Tongue (tissue), 3 donors: ENCODE measurements at places on chromosomes 3 and 15. TPM values are rescaled to one million over a fixed set of nuclear protein-coding genes. Genes with fewer than 3 reads are reported as not detected.

CIDEC gene
- not detected for total RNA-seq

SMAD3 gene
- total RNA-seq: 37.8 TPM

- DNase-seq: peak; percentile 20
Measured at GRCh38 chr3:50487181-50487580, 16.3 kb downstream of the CACNA2D2 start.

TRH gene
- total RNA-seq: 0.62 TPM

IQCF5 gene
- not detected for total RNA-seq

DNA sequence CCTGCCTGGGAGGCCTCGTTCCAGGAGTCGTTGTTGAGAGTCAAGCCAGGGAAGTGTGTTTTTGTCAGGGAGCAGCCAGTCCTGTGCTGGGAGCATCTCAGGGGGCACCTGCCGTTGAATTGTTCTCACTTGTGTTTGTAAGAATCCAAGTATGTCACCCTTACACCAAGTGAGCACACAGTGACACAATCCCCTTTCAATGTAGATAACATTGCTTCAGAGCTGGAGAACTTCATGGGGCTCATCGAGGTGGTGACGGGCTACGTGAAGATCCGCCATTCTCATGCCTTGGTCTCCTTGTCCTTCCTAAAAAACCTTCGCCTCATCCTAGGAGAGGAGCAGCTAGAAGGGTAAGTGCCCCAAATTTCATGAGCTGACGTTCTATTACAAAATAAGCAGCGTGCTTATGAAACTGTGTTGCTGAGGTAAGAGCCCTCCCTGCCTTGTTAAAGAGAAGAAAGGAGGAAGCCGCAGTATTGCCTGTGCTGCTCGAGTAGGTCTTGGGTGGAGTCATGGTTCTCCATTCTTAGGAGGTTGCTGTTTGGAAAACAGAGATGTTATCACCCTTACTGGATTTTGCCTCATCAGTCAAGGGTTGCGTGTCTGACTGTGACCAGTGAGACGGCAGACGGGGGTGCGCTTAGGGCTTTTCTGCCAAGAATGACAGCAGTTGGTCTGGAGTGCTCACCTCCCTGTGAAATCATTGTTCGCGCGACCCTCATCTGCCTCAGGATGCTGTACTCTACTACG lies 108.1 kb downstream of the PGPEP1L start:
- DNase-seq: no peak

- no peak for DNase-seq
Measured at GRCh38 chr3:17602126-17602525, 140.3 kb downstream of the TBC1D5 start.

- DNase-seq: peak; percentile 81
Measured at GRCh38 chr3:37456270-37456708, 281.9 kb upstream of the LRRFIP2 start.

DNA sequence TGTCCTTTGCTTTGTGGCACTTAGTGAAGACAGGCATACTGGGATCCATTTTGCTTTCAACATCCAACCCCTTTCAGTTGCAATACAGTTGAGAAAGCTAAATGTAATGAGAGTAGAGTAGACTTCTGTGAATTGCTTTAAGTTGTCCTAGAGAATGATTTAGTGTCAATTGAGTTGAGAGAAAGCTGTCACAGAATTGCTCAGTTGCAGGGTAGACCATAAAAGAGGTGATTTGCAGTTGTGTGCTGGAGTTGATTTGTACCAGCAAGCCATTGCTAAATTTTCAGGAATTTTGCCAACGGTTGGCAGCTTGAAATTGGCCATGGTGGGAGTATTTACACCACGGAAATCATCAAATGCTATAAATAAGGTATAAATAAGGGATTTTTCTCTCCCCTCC lies 2.2 kb downstream of the ABHD5 start:
- no peak for DNase-seq

DNA sequence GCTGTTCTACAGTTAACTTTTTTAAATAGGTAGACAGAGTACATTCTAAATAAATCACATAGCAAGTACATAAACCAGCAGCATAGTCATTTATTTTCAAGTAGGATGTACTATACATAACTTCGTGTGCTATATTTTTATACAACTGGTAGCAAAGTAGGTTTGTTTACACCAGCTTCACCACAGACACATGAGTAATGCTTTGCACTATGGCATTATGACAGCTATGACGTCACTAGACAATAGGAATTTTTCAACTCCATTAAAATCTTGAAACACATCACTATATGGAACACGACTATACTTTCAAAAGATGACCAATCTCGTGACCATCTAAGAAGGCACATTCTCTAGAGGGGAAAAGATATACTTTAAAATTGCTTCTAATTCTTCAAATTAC lies 3.5 kb downstream of the TEX55 start:
- no peak for DNase-seq

GRCh38 chr3:64502284-64502683 lies 185.5 kb downstream of the ADAMTS9 start:
- DNase-seq: no peak

ATP13A4 gene
- total RNA-seq: 32.7 TPM

GRCh38 chr15:30928076-30928475 lies 24.4 kb downstream of the FAN1 start:
- DNase-seq: no peak

DNA sequence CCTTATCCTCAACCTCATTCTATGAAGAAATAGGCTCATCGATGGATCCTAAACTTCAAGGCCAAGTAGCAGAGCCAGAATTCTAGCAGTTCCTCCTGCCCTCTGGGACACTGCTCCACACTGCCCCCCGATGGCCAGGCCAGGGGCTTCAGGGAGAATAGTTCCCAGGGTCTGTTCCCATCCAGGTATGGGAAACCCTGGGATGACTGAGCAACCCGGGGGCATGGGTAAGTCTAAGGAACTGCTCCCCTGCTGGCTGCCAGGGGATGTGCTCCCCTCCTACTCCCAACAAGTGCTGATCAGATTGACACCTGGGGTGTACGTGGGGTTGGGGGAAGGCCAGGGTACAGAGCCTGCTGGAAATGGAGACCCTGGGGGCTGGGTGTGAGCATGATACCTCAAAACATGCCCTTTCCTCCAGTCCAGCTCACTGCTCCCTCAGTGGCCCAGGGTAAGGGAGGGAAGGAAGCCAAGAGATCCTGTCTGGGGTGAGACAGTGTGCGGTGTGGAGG lies 7.6 kb downstream of the ULK3 start:
- peak; percentile 38 for DNase-seq

- peak; percentile 57 for DNase-seq
Measured at GRCh38 chr15:64209680-64210334, 47.0 kb upstream of the PPIB start.

GRCh38 chr3:30676424-30677346 lies 70.3 kb downstream of the TGFBR2 start:
- DNase-seq: no peak

- DNase-seq: no peak
Measured at GRCh38 chr3:31828007-31828406, 153.1 kb downstream of the OSBPL10 start.

IGF2BP2 gene
- 41.4 TPM for total RNA-seq

DNA sequence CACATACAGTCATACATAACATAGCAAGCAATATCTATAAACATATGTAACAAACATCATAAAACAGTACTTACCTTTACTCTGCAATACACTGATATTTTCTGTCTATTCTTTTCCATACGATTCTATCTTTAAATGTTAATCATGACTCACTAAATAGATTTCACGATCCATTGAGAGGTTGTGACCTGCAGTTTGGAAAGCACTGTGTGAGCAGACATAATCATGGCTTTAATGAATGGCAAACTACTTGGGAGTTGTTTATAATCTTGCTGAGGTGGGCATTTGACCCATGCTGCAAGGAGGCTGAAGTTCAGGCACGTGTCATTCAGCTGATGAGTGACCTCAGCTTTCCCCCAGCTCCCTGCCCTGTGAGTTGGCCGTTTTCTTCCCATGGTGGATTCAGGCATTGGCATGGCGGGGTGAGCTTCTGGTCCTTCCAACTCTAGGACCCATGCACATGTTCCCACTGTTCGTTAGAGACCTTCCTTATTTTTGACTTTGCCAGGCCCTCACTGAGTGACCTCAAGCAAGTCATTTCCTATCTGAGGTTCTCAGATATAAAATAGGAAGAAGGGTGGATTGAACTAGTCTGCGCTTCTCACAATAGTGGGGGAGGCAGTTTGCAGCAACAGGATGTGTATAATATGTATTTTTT lies 41.7 kb downstream of the PAQR5 start:
- DNase-seq: no peak

WDR93 gene
- not detected for total RNA-seq

- no peak for DNase-seq
Measured at GRCh38 chr3:140205598-140205997, 270.6 kb downstream of the CLSTN2 start.

GNAI2 gene
- 120 TPM for total RNA-seq

C3orf20 gene
- not detected for total RNA-seq

- peak; percentile 32 for DNase-seq
Measured at GRCh38 chr3:68424796-68425460, 507.4 kb downstream of the TAFA4 start.

- no peak for DNase-seq
Measured at GRCh38 chr15:43230640-43231115, 9.9 kb upstream of the EPB42 start.

GRCh38 chr15:69976366-69976994 lies 121.2 kb downstream of the TLE3 start:
- peak; percentile 90 for DNase-seq

DNA sequence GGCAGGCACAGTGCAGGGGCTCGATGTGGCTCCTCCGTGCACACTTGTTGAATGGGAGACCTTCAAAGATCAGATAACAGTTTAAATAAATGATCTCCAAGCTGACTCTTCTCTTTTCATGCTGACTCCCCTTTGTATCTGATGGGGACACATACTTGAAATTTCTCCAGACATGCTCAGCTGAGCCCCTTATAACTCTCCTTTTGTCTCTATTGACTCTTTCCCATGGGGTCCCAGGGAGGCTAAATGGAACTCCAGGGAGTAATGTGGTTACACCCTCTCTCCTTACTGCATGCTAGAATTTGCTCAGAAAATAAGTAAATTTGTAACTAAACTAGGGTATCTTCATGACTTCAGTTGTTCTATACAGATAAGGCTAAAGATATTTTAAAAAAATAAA lies 48.2 kb upstream of the TM4SF4 start:
- DNase-seq: no peak

SPINK8 gene
- not detected for total RNA-seq

GOLGA8R gene
- 8.5 TPM for total RNA-seq

DNA sequence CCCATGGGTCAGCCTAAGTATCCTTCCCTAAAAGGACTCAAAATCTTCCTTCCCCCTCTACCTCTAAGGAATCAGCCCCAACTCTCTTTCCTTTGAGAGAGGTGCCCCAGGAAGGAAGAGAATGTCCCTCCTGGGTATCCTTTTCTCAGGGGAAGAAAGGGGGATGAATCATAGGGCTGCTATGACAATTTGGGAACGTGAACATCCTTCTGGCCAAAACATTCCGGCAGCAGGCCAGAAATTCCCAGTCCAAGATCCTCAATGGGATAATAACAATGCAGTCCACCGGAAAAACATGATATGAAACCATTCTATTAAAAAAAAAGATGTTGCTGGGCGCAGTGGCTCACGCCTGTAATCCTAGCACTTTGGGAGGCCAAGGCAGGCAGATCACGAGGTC lies 50.8 kb upstream of the CACNA2D3 start:
- DNase-seq: no peak

GRCh38 chr3:13475871-13476590 lies 4.1 kb upstream of the HDAC11 start:
- no peak for DNase-seq

RAB6B gene
- total RNA-seq: 5.8 TPM

GRCh38 chr3:20154928-20155327 lies 31.1 kb downstream of the SGO1 start:
- DNase-seq: no peak

DNA sequence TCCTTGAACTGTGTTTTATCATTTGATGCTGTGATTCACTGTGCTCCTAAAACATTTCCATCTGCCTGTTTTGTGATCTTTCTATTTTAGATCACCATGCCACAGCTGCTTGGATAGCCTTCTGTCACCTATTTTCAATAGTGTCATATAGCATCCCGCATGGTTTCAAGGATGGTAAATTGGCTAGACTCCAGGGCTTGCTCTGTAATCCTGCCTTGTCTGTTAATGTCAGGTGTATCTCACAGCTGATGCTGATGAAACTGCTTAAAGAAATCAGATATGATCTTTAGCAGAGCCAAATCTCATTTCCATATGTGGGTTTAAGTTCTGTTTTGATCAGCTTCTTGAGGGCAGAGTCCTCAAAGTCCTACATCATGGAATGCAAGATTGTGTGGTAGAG lies 182.2 kb downstream of the UBE2E2 start:
- DNase-seq: peak; percentile 36

SH2D7 gene
- total RNA-seq: not detected

GRCh38 chr3:116524453-116525210 lies 79.3 kb upstream of the LSAMP start:
- no peak for DNase-seq

- DNase-seq: no peak
Measured at GRCh38 chr15:41416128-41416741, 660 bp upstream of the RTF1 start.

C2CD4A gene
- total RNA-seq: not detected

- no peak for DNase-seq
Measured at GRCh38 chr15:45529613-45530012, 7.1 kb upstream of the SLC30A4 start.

GASK1A gene
- 11.2 TPM for total RNA-seq

- DNase-seq: no peak
Measured at GRCh38 chr3:51706021-51706485, 815 bp upstream of the GRM2 start.

- DNase-seq: no peak
Measured at GRCh38 chr3:129820587-129820986, 72.9 kb downstream of the TMCC1 start.

- no peak for DNase-seq
Measured at GRCh38 chr3:194481103-194481502, 5.7 kb downstream of the ATP13A3 start.

SCN5A gene
- 6.1 TPM for total RNA-seq

FBXW12 gene
- not detected for total RNA-seq

RBP2 gene
- total RNA-seq: not detected

GRCh38 chr3:16423298-16423697 lies 90.2 kb downstream of the RFTN1 start:
- no peak for DNase-seq

DNA sequence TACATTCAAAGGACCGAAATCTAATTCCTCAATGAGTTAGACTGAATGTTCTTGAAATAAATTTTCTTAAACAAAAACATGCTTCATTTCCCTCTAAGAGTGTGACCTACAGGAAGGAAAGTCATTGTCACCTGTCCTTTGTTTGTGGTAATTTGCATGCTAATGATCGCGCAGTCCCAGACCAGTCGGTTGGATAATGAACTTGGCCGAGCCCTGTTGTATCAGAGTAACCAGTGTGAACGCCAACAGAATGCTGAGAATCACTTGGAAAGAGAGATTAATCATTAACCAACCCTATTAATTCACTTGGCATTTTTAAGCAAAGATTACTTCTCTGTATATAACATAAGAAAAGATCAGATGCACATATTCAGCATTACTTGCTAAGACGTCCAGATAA lies 8.1 kb upstream of the ARNT2 start:
- no peak for DNase-seq

CCR9 gene
- total RNA-seq: 0.10 TPM

GRCh38 chr3:8984526-8984925 lies 21.3 kb upstream of the RAD18 start:
- no peak for DNase-seq

- no peak for DNase-seq
Measured at GRCh38 chr15:58705105-58705504, 44.4 kb downstream of the ADAM10 start.

SYNPR gene
- not detected for total RNA-seq

ALPK3 gene
- total RNA-seq: 64.6 TPM

GRCh38 chr15:79222808-79223207 lies 59.7 kb upstream of the ANKRD34C start:
- no peak for DNase-seq
